Activated CD4-positive, alpha-beta T cell treated with anti-CD3 and anti-CD28 coated beads, Interleukin-2, Interleukin-4, amounts not matched to agents 100 ng/mL and 50 ng/mL, durations not matched to agents 16 hours and 8 hours (primary cell): ENCODE measurements at places on chromosomes 7 and 10.

- DNase-seq, result no peak
Measured at GRCh38 chr7:117043108-117043825, 90.0 kb downstream of the ST7 start.

DNA sequence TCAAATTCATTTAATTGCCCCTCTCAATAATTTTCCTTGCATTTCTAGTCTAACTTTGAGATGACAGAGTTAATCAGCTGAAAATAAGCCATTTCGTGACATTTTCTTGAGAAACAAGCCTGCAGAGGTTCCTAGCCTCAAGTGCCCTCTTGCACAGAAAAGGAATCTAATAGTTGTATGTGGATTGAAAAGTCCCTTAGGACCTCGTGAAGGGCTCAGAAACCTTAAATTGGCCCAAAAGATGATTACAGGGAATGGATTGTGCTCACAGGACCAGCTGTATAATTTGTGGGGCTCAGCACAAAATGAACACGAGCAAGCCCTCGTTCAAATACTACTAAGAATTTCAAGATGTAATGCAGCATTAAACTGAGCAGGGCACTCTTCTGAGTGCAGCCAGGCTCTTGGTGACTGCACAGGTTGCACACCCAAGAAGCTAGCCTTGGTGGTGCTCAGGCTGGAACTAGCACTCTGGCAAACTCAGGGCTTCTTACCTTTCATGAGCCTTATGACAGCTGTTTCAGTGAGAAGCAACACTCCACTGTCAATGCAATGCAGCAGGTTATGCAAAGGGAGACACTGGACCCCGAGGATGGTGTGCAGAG, 102.2 kb downstream of the GSAP start:
- no peak for DNase-seq

DNA sequence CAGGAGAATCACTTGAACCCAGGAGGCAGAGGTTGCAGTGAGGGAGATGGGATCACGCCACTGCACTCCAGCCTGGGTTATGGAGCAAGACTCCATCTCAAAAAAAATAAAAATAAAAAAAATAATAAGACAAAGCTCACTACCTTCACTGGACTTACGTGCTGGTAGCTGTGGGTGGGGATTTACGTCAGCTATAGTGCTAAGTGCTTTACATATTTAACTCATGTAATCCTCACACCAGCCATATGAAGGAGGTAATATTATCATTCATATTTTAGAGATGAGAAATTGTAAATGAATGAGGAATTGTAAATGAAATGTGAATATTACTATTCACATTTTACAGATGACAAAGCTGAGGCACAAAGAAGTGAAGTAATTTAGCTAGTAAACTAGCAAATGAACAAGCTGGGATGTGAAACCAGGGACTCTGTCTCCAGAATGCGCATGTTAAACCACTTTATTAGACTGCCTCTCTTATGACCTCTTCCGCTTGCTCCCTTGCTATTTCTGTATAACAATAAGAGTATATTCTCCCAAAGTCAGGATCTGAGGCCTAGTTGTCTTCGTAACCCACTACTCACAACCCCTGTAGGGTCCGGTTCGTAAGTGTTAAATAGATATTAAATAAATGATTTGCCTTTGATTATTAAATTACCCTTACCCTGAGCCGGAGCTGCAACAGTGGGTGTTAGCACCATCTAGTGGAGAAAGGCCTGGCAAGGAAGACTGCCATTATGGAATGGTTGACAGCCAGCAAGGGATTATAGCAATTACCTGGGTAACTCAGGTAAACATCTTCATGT, 70.2 kb downstream of the HTR7 start:
- peak; percentile 26 for DNase-seq

DNA sequence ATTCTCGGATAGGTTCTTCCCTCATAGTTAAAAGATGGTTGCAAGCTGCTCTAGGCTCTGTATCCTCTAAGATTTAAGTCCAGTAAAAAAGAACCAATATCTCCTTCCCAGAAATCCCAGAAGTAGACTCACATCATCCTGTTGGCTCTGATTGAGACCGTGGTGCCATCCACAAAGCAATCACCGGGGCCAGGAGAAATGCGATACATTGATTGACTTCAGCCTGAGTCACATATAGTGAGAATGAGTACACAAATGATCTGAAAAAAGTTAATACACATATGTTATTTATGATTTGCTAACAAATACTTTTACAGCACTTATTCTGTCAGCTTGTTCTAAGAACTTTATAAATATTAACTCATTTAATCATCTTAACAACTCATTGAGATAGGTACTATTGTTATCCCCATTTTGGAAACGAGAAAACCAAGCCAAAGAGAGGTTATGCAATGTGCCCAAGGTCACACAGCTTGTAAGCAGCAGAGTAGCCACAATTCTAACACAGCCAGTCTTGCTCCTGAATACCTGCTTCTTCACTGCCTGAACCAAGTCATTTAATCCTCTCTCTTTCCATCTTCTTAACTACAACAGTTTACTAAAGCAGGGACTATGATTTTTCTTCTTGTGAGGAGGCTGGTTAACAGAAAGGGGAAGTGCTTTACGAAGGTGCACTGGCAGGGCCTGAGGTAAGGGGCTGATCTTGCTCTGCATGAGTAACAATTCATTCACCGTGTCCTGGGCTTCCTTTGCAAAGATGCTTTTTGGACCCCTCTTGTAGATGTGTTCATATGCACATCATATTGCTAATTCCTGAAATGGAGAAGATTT, 177.0 kb downstream of the REEP3 start:
- no peak for DNase-seq

DNA sequence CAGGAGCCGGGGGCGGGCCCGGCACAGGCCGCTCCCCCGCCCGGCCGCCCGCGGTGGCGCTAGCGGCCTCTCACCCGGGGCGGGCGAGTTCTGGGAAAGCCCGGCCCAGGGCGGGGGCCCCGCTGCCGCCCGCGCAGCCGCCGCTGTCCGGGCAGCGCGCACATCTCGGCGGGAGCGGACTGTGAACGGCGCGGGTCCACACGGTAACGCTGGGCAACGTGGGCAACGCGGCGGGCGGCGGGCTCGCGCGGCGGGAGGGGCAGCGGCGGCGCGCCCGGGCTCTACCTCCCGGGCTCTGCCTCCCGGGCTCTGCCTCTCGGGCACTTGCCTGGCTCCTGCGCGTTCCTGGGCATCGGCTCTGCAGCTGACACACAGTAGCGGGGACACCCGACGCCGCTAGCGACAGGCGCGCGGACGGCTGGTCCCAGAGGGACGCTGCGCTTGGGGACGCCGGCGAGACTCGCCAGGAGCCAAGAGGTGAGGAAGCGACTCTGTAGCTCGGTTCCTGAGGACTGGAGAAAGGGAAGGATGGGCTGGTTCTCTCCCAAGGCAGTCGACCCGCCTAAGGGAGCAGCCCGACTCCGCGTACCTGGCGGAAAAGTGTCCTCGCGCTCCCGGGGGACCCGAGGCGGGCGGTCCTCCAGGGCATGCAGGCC, at the start of gene PLCE1:
TSS of gene PLCE1 (plus strand) at position 150 of the 656 bp plus-strand sequence. CDS start 37,116 bp downstream, outside the sequence.
- no peak for DNase-seq
